ENCODE measurements at places on chromosomes 11 and 22. TPM values are rescaled to one million over a fixed set of nuclear protein-coding genes. Genes with fewer than 3 reads are reported as not detected.

Gene ZNF280A
- total RNA-seq = not detected

Gene OR5B21
- total RNA-seq = 0.28 TPM

Gene POTEH
- not detected for total RNA-seq

Gene ZNF70
- 9.1 TPM for total RNA-seq

Gene FREY1
- total RNA-seq = 6.8 TPM

Gene KCNE3
- 1.3 TPM for total RNA-seq

Gene OR51B5
- total RNA-seq = not detected

Gene DRICH1
- total RNA-seq = 3.1 TPM

DNA sequence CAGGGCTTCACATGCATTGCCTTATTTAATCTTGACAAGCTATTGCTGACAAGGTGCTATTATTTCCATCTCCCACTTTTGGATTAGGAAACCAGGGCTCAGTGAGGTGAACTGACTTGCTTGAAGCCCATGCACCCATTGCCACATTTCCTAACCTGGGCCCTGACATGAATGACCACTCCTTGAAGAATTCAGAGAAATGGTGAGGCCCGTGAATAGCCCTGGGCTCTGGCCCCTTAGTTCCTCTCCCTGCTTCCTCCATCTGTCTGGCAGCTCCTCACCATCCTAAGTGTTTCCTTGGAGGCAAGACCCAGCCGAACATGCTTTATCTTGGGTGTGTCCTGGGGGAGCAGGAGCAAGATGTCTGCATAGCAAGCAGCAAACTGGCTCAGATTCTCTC is 56.1 kb upstream of the NECTIN1 start:
- DNase-seq = no peak

- no peak for DNase-seq
Observed at GRCh38 chr11:45593992-45594391, 71.4 kb downstream of the CHST1 start.

DNA sequence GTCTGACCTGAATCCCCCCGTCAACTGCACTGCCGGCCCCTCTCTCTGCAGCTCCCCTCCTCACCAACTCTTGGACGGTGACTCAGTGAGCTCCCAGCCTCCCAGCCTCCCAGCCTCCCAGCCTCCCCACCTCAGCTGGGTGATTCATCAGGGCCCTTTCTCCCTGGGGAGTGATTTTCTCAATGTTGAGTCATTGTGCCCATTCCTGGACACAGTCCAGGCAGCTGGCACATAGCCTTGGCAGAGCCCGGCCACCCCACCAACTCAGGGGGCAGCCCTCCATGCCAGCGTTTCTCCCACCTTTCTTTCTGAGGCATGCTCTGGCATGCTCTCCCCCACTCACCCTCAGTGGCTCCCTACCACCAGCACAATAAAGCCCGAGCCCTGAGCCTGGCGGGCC is 30.7 kb downstream of the PDE2A start:
- no peak for DNase-seq

DNA sequence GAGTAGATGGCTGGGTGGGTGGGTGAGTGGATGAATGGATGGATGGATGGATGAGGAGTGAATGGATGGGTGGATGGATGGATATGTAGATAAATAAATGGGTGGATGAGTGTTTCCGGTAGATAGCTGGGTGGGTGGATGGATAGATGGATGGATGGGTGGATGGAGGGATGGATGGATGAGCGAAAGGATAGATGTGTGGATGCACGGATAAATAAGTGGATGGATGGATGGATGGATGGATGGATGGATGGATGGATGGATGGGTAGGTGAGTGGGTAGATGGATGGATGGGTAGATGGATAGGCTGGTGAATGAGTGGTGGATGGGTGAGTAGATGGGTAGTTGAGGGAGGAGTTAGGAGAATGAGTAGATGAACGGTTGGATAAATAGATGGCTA is 349.3 kb downstream of the MN1 start:
- DNase-seq = no peak

DNA sequence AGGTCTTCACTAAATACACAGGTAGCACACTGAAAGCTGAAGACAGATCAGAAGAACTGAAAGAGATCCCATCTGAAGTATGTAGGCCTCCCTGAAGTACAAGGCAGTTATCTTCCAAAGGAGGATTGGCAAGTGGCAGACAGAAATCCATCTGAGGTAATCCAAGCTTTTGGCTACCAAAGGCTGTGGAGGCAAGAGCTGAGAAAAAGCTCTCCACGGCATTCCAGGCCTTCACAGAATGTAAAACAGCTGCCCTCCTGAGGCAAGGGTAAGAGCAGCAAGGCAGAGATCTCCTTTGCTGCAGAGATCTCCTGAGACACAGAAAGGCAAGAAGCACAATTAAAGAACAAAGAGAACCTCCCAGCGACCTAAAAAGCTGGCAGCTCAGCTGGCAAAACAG is 19.1 kb downstream of the PIK3C2A start:
- DNase-seq = no peak

DNA sequence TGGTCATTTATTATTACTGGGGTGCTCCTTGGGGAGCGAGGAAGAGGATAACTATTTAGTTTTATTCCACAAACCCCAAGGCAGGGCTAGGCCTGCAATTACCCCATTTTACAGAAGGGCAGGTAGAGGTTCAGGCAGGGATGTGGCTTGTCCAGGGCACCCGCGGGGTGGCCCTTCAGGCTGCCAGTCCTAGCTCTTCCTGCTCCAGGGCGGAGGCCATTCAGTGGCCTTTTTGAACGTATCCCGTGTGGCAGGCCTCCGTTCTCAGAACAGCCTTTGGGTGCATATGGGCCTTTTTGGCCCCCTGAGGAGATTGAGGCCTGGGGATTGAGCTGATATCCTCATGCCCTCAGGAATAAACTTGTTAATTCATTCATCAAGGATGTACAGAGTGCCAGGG is 66.2 kb downstream of the MPPED1 start:
- DNase-seq = no peak

DNA sequence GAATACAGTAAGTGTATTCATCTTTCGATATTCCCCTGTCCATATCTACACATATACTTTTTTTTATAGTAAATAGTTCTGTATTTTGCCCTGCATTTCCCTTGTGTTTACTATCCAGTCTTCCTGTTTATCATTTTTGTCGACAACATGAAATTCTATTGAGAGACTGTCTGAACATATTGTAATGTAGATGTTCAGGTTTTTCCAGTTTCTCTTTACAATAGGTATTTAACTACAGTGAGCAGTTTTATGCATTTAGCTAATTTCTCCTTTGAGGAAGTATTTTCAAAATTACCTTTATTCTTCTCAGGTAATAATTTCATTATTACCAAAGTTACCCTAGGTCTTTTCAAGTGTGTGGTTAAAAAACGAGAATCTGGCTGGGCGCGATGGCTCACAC is 16.7 kb downstream of the PIK3IP1 start:
- no peak for DNase-seq

DNA sequence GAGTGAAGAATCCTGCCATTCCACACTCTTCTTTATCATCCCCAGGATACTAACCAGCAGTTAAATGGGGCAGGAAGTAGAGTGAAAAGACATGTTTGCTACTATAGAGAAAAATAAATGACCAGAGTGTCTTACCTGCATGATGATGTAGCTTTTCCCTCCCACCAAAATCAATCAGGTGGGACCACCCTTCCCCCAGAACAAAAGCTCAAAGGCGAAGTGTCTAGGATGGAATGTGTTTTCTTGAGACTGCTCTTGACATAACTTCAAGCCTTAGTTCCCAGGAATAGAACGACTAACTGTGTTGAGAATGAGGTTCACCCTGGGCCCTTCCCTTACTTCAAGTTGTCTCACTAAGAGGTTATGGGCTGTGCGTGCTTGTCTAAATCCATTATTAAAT is 339.2 kb upstream of the CCDC90B start:
- no peak for DNase-seq

- no peak for DNase-seq
Observed at GRCh38 chr11:77510851-77511250, 37.0 kb upstream of the PAK1 start.

DNA sequence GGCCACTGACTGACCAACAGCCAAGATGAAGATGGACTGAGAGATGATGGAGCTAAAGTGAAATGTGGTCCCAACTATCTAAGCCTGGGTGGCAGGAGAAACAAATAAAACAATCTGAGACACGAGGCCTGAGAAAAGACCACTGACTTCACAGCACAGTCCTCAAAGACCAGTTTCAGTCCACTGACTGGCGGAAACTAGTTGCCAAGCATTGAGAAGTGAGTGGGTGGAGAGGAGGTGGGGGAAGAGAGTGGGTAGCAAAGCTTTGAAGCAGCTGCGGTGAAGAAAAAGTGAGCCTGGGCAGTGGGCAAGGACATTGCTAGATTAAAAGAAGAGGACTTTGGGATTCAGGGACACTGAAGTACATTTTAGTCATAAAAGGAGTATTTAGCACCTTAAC is 1.9 kb downstream of the MS4A1 start:
- no peak for DNase-seq

DNA sequence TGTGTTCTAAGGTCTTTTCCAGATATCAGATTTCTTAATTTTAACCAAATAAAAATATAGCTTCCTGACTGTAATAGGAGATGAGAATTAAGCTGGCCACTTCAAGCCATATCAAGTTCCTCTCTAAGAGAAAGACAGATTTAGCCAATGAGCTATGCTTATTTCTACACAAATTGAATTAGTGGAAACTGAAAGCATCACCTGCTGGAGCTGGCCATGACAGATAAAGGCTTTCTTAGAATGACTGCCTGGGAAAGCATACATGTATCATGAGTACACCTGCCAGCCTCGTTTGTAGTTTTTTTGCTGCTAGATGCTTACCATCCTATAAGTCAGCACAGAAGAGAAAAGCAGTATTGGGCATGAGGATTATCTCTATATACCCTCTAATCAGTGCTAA is 53.5 kb upstream of the DBX1 start:
- no peak for DNase-seq

- DNase-seq = peak; percentile 35
Observed at GRCh38 chr11:114131461-114131864, 72.0 kb downstream of the ZBTB16 start.

DNA sequence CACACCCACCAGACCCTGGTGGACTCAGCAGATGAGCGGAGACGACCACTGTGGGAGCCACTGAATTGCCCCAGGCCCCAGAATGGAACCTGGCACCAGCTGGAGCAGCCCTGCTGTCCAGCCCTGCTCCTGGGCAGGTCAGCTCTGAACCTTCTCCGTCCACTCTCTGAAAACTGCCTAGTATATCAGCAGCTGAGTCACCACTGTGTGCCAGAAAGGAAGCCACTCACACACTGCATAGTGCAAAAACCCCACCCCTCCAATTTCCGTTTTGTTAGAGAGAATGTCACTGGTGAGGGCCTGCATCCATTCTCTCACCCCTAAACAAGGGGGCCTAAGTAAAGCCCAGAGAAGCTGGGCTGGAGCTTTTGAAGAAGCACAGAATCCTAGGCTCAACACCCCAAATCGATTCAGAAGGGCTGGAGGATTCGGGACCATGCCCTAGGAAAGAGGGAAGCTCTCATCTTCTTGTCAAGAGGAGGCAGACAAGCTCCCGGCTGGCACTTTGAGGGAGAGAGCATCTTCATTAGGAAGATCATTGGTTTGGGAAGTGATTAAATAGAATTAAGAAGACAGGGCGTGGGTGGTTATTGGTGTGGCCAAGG is 44.5 kb downstream of the GALNT18 start:
- peak; percentile 8 for DNase-seq

- no peak for DNase-seq
Observed at GRCh38 chr11:60194511-60194910, 11.6 kb upstream of the MS4A6A start.

- no peak for DNase-seq
Observed at GRCh38 chr11:43419460-43419859, 60.7 kb downstream of the TTC17 start.

GRCh38 chr22:19797086-19798002 is 36.8 kb downstream of the TBX1 start:
- DNase-seq = no peak

DNA sequence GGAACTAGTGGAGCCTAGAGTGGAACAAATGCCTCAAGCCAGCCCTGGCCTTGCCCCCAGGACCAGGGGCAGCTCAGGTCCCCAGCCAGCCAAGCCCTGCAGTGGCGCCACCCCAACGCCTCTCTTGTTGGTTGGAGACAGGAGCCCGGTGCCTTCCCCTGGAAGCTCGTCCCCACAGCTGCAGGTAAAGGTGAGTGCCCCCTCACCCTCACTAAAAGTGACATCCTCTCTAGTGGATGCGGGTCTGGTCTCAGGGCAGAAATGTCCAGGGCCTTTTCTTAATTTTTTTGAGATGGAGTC is 21.5 kb downstream of the MICALL1 start:
- no peak for DNase-seq

GRCh38 chr11:122804796-122805195 is 33.5 kb upstream of the CRTAM start:
- DNase-seq = no peak

- peak; percentile 84 for DNase-seq
Observed at GRCh38 chr22:37428649-37429586, 1.6 kb upstream of the ELFN2 start.

- no peak for DNase-seq
Observed at GRCh38 chr11:17314232-17314547, 37.4 kb upstream of the NCR3LG1 start.

- DNase-seq = no peak
Observed at GRCh38 chr11:96342014-96342960, 708 bp downstream of the MAML2 start.

GRCh38 chr22:38078046-38078840 is 5.7 kb downstream of the SLC16A8 start:
- no peak for DNase-seq

- DNase-seq = no peak
Observed at GRCh38 chr11:35236667-35237003, 97.7 kb downstream of the CD44 start.

DNA sequence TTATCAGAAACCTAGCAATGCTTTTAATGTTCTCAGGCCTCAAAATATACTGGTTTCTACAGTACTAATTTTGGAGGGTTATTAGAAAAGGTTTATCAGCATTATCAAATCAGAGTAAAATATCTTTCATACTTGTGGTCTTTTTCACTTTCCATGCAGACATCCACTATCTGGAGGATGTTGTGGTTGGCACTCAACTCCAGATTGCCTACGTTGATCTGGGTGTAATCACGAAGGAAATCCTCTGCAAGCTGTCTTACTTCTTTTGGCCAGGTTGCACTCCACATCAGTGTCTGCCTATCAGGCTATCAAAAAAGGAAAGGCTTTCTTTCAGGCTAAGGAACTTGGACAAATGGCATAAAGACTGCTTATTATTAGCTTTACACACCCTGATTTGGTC is 11.6 kb downstream of the DDX17 start:
- DNase-seq = no peak

- DNase-seq = no peak
Observed at GRCh38 chr11:84865791-84866535, 761.2 kb downstream of the DLG2 start.
